NCI-H524 (cell line): ENCODE measurements at places on chromosomes 5 and 9.

DNA sequence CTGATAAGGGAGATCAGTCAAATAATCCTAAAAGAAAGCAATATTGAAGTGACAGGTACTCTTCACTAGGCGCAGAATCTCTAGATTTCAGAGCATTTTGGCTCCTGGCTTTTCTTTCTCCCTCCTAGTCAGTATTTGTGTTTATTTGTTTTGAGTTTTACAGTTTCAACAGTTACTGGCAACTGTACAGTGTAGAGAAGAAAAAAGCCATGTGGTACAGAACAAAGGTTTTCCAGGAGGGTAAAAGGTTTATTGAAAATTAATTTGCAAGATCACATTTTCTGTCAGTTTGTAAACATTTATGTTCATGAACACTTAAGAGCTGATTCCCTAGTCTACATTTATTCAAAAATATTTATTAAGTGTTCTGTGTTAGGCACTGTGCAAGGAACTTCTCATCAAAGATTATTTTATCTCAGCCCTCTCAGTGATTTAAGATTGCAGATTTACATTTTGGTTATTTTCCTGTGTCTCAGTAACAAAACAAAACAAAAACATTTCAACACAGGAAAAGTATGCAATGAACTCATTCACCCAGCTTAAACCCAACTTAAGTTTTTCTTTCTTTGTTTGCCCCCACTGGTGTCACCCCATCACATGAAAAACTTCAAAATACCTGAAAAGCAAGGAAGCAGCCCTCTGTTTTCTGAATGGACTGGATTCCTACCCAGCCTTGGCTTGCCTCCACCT lies 12.9 kb downstream of the MINAR2 start:
- no peak for DNase-seq

GRCh38 chr9:31587146-31587545 lies 797.3 kb upstream of the ACO1 start:
- no peak for DNase-seq

DNA sequence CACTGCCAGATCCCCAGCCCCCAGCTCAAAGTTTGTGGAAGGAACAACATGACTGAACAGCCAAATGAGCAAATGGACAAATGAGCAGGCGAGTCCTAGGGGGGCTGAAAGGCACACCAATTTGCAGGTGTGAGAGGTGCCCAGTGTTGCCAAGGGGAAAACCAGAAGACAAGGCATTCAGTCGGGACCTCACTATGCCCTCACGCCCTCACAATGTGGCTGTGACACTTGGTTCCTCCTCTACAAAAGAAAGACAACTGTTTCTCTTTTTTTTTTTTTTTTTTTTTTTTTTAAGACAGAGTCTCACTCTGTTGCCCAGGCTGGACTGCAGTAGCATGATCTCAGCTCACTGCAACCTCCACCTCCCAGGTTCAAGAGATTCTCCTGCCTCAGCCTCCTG lies 28.0 kb downstream of the TNIP1 start:
- DNase-seq, result no peak

GRCh38 chr9:134413112-134413715 lies 87.0 kb downstream of the RXRA start:
- no peak for DNase-seq

DNA sequence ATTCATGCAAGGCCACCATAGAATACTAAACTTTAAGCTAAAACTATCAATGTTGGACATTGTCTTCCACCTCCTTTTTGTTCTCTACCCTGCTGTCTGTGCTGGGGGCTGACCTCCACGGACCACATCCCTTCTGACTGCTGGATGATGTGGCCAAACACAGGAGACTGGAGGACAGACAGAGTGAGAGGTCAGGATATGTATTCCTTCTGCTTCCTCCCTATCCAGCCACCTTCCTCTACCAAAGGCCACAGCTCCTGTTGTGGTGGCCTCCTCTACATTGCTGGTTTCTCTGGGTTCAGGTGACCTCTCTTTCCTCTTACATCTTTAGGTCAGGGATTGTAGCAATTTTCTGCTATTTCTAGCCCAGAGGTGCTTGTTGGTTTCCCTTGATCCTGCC lies 148.1 kb downstream of the ACTBL2 start:
- no peak for DNase-seq
